ENCODE measurements at places on chromosomes 1 and 21.

GRCh38 chr21:17495680-17496079, 17.2 kb upstream of the CXADR start:
- no peak for DNase-seq

- no peak for DNase-seq
Observed at GRCh38 chr1:95073446-95073845, 695 bp upstream of the ALG14 start.

DNA sequence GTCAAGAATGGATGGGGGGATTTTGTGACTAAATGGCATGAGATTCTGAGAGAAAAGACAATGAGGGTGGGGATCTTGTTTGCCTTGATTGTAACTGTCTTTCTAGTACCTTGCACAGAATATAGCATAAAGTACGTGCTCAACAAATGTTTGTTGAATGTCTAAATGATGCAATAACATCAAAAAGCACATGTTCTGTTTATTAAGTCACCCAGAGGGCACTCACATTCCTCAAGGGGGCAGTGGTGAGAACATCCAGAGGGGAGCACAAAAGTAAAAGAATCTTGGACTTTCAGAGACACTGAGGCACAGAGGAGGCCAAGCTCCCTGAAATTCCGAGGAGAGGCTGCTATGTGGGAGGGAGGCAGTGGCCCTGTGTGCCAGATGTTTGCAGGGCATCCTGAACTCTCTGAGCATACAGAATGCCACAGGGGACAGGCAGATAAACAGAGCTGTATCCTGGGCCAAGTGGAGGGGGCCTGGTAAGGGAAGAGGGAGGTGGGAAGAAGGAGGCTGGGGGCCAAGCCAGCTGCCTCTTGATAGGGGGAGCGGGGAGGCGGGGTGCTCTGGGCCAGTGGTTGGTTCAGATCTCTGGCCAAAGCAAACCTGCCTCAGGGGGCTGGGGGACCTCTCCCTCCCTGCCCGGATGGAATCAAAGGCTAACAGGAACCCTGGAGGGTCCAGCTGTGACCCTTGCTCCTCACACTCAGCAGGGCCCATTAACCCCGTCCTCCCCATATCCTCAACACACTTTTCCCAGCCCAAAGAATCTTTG, 6.5 kb upstream of the ATP1A2 start:
- DNase-seq, result peak; percentile 21

DNA sequence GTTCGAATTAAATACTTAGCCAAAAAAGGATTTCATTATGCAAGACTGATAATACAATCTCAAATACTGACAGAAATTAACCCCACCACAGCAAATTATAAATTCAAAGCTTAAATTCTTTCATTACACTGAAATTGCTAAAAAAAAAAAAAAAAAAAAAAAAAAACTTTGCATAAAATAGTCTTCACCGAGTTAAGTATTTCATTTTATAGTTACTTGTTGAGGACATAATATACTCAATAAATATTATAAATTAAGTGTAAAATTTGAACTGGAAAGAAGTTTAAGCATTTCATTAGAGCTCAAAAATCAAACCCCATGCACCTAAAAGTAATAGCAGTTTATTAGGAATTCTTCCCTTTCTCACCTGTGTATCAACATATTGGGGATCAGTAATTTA, 1.9 kb upstream of the PSMG1 start:
- DNase-seq, result no peak

- peak; percentile 26 for DNase-seq
Observed at GRCh38 chr1:31593770-31594632, 17.7 kb downstream of the TINAGL1 start.

DNA sequence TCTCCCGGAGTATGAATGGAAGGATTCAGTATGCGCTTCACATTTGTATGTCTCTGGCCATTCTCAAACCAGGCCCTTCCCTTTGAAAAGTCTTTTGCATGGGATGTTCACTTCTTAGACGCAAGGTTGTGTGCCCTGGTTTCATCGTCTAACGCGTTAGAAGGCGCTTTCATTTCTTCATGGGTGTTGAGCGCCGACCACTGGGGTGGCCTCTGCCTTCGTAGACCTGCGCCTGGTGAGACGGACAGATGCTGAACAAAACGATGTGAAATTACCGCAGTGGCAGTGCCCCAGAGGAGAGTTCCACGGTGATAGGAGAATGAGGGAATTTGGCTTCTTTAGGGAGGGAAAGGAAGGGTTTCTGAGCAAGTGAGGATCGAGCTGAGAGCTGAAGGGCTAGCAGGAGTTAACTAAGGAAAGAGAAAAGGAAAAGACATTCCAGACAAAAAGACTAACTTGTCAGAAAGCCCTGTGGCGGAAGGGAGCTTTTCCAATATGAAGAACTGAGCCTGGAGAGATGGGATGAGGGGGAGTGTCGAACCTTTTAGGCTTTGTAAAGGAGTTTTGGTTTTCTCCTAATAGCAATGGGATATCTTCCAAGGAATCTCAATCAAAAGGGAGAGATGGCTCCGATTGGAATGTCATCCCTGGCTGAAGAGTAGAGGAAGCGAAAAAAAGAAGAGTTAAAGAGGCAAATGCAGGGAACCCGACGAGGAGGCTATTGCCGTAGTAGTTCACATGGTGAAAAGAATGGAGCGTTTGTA, 951 bp downstream of the GGPS1 start:
- DNase-seq, result peak; percentile 67

DNA sequence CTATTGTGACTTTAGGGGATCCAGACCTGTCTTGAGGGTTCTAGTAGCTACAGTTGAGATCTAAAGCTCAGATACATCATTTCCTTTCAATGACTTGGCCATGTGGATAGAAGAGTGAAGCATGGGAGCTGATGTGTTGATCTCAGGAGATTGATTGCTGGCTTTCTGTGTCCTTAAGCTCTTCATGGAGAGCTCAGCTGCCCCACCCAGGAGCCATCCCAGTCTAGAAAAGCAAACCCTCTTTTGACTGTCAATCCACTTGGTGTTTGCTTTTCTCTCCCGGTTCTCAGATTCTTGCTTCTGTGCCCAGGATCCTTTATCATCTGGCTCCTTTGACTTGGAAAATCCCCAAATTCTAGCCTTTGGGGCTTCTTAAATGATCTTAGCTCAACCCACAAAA, 87.2 kb downstream of the ATP1A1 start:
- DNase-seq, result no peak

DNA sequence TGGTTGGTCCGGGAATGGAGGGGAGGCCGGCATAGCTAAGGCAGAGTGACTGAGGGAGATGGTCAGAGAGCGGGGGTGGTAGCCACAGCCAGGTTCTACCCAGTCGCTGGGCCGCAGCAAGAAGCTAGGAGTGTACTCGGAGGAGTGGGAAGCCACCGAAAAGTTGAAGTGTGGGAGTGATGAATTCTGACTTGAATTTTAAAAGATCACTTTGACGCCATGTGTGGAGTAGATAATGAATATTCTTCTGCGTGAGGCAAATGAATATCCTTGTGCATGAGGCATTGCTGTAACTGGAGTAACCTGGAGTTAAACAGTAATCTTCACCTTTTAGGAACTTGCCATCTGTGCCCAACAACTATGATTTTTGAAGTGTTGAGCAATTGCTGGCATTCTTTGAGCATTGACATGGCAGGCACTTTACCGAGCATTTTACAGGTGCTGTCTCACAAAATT, 6.9 kb downstream of the CTPS1 start:
- DNase-seq, result no peak

DNA sequence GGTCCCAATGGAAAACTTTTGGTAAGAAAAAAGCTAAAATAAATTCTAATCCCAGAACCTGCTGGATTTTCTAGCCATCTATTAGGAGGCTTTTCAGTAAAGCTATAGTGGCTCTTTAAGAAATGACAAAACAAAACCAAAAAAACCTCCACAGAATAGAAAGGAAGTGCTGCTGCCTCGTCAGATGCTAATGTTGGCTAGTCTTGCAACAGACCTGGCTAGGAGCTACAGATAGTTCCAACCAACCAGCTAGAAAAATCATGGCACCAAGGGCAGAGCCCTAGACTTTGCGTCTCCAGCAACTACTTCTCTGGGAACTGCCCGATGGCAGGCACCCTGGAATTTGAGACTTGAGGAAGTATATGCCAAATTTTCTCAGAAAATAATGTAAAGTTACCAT, 7.6 kb downstream of the CD101 start:
- DNase-seq, result peak; percentile 24

DNA sequence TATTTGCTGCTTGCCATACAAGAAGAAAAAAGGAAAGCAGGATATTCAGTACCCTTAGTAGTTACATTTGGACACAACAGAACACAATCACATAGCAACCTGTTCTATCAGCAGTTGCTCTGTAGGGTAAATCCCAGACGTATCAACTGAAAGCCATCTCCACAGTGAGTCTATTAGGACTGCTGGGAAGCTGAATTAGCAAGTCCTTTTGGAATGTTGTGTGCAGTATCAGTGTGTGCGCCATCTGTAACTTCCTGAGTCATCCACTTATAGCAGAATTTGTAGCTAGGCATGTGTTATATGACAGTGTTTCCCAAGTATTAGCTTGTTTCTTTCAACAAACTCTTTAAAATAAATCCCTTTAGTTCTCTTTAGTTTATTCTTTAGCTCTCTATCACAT, 21.3 kb downstream of the CCDC30 start:
- DNase-seq, result no peak

GRCh38 chr1:39216771-39217170, 12.3 kb downstream of the MACF1 start:
- DNase-seq, result no peak

GRCh38 chr1:77412069-77412819, 130.4 kb downstream of the AK5 start:
- DNase-seq, result no peak

DNA sequence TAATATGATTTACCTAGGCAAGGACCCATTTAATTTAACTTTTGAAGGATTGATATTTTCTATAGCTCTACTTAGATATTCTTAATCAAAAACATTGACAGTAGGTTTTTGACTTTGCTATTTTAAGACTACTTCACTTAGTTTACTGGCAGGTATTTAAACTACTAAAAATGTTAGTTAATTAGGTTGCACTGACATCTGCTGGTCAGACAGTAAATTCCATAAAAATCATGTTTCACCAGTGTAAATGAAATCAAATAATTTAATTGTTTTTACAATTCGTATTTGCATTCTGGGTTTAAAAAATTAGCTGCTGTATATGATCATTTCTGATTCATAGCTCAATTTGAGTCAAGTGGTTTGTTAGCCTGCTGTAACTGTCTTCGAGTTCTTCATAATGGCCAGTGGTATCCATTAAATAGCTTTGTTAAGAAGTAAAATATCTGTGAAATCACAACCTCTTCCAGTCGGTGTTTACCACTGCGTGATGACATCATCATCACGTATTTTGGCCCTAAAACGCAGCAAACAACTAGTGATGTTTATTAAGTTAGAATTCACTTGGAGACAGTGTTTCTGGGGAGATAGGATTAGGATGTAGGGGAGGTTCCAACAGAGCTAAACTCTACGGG, 26.2 kb downstream of the EXTL2 start:
- DNase-seq, result peak; percentile 44

- no peak for DNase-seq
Observed at GRCh38 chr1:211378844-211379243, 52.2 kb downstream of the TRAF5 start.

DNA sequence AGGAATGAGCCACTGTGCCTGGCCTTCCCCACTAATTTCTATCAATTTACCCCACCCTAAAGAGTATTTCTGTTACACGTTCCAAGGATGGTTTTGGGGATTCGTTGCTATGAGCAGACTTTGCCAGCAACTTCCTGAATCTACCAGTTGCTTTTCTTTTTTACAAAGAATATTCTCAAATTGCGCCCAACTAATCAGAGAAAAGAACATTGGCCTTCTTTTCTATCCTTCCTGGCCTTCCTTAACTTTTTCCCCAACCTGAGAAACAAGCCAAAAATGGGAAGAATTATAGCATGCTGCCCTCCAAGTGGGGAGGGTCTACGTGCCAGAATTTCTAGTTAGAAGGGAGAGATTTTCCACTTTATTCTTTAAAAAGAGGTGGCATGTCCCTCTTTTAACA, 44.9 kb upstream of the SLC45A1 start:
- DNase-seq, result no peak

DNA sequence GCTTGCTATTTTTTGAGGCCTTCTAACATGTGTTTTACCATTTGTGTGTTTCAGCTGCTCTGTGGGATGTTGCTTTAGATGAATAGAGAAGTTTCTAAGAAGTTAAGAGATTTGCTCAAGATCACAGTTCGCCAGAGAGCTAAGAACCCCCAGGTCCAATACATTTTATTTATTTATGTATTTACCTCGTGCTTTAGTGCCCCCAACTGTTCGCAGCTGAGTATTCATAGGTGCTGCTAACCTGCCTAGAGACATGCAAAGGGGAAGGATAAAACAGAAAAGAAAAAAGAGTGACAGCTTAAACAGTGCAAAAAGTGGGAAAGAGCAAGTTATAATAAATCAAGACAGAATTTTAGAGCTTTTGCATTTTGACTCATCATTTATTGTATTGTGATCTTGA, 31.1 kb downstream of the NFYC start:
- DNase-seq, result no peak

GRCh38 chr21:14657241-14658008, 111.3 kb upstream of the SAMSN1 start:
- DNase-seq, result no peak

- DNase-seq, result no peak
Observed at GRCh38 chr1:66968574-66968973, 43.8 kb downstream of the MIER1 start.

- no peak for DNase-seq
Observed at GRCh38 chr1:232445361-232446106, 184.4 kb downstream of the SIPA1L2 start.

- no peak for DNase-seq
Observed at GRCh38 chr1:77688939-77689338, 6.5 kb upstream of the ZZZ3 start.

DNA sequence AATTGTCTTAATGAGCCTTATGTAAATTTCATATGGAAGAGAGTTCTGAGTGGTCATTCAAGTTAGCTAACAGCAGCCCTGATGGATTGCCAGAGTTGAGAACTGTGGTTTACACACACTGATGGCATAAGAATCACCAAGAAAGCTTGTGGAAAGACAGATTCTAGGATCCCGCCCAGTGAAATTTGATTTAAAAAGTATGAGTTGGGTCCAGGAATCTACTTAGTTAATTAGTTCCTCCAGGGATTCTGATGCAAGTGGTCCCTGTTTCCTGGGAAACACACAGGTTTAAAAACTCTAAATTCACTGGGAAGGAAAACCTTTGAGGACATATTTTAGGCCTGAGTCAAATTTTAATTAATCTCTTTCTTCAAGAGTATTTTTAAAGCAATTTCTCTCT, 144.3 kb downstream of the NTPCR start:
- DNase-seq, result no peak

GRCh38 chr1:38533772-38534472, 325.6 kb downstream of the RRAGC start:
- no peak for DNase-seq

All from CD4-positive, alpha-beta memory T cell (primary cell).